ENCODE measurements at places on chromosomes 6 and 20.

GRCh38 chr20:50308513-50309279 is 118.1 kb downstream of the CEBPB start:
- DNase-seq, result peak; percentile 85

DNA sequence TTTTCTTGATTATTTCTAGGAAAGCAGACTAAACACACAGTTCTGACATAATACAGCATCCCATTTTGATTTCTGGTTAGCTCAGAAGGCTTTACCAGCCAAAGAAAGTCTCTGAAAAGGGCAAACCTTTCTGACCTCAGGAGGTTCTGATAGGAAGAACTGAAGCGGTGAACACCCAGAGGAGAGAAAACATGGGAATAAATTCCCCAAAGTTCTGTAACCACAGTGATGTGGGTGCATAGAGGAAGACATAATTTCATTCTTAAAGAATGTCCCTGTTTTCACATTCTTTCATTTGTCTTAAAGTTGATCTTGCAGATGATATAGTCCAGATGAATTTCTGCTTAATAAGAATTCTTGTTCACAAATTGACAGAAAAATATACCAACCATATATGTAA is 60.3 kb downstream of the RSPO3 start:
- DNase-seq, result no peak

DNA sequence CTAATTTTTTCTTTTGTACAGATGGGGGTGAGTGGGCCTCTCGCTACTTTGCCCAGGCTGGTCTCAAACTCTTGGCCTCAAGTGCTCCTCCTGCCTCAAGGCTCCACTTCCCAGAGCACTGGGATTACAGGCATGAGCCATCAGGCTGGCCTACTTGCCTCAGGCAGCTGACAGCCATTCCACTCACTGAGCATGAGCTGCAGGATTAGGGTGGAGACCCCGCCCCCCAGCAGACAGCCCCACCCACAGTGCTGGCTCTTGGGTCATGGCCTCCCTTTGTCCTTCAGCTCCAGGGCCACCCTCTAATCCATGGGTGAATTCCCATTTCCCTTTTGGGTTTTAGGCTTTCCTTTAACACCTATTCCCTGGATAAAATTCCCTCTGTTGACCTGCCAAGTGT is 82.1 kb downstream of the BFSP1 start:
- no peak for DNase-seq

GRCh38 chr6:102407886-102408741 is 1014.6 kb downstream of the GRIK2 start:
- no peak for DNase-seq

GRCh38 chr6:149095842-149096241 is 221.7 kb upstream of the TAB2 start:
- DNase-seq, result no peak

DNA sequence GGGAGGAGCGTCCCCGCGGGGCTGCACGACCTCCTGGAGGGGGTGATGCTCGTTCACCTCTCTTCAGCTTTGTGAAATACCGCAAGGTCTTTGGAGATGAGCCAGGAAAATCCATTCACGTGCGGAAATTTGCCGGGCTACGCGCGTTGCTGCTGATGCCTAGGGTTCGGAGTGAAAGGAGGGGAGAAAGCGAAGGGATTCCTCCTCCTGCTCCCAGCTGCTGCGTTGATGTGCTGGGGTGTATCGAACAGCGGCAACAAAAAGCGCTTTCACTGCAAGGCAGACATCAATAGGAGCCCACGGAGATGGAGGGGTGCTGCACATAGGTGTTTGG is 391 bp upstream of the B3GAT2 start:
- no peak for DNase-seq

GRCh38 chr6:36226438-36227047 is 30.0 kb downstream of the BRPF3 start:
- no peak for DNase-seq

- DNase-seq, result no peak
Measured at GRCh38 chr20:10916312-10916711, 242.5 kb upstream of the JAG1 start.

- DNase-seq, result no peak
Measured at GRCh38 chr6:34992376-34992775, 103.3 kb downstream of the ANKS1A start.

GRCh38 chr6:15491255-15491985 is 171.4 kb downstream of the DTNBP1 start:
- DNase-seq, result peak; percentile 52

DNA sequence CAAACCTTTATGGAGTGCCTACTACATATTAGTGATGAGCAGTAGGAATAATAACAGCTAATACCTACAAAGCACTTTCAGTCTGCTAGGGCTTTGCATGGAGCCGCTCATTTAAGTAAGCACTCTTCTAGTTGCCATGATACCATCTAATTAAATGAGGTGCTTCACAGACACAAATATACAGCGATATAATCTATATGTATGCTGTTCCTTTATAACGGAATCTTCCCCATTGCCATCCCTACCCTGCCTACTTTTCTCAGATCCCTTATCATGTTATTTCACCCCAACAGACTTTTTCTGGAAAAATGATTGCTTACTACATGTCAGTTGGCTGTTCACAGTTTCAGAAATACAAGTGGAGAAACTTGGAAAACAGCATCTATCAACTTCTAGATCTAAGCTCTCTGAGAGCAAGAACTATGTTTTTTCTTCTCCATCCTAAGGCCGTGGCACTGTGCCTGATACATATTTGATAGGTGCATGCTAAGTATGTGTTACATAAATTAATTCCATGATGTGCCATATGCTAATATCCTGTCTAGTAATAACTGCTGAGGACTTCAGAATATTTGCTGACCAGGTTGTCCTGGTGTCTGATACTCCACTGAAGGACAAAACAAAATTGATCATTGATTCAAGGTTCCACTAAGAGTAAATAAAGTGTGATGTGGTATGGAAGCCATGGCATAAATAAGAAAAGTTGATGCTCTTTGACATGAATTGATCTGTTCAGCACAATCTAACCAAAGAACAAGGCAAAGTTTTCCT is 124.6 kb downstream of the GMPR start:
- DNase-seq, result peak; percentile 68

GRCh38 chr6:7540595-7540994 is 876 bp upstream of the DSP start:
- DNase-seq, result no peak

DNA sequence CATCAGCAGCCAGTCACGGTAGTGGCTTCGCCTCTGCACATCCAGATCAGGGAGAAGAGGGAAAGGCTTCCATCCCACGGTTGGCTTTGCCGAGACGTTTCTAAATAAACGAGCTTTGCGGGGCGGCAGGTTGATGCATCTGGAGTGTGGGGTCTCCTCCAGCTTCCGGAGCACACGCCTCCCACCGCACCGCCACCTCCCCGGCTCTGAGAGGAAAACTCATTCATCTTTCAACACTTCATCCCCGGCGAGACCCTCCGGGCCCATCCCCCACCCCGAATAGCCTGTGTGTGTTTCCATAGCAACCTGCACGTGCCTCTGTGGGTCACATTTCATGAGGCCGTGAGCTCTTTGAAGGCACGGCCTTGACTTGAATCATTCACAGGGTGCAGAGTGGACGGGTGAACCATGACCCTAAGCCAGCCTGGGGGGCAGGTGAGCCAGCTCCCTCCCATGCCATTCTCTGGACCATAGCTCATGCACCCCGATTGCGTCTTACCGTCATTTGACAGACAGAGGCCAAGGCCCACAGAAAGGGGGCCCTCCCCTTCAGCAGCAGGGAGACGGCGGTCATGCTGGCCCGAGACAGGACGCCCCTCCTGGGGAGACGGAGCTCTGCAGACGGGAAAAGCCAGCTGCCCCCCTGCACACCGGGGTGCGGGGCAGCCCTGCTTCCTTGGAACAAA is 16.2 kb upstream of the CHRNA4 start:
- peak; percentile 82 for DNase-seq

DNA sequence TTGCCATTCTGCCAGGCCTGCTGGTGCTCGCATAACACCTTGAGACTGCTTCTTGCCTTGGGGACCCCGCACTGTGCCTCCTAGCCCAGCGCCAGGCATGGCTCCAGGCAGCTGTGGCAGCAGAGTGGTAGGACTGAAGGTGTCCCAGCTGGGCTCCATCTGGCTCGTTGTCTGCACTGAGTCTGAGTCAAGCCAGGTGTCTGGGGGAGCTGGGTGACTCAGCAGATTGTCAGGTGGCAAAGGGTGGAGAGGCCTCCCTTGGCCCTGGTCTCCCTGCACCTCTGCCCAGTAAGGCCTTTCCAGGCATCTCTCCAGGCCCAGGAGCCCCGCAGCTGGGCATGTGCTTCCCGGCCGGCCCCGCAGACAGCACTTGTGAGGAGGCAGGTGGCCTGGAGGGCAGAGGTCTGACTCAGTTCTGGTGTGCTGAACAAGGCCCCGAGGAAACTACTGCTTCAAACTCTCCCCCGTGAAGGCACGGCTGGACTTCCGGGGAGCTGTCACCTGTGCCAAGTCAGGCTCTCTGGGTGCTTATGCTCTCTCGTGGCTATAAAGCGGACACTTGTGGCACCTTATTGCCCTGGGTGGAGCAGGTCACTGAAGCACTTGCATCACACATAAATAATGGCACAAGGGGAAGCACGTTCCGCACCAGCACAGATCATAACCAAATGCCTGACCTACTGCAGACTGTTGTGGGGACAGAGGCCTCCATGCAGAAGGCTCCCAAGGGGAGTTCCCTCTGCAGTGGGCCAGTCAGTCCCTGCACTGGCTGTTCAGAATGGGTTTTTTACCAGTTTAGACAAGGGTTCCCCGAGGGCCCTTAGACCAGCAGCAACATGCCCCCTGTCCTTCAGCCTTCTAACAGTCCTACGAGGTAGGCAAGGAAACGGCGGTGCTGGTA is 27.5 kb downstream of the FOXC1 start:
- DNase-seq, result peak; percentile 47

GRCh38 chr6:5498579-5498899 is 237.2 kb downstream of the FARS2 start:
- DNase-seq, result no peak

GRCh38 chr6:133964052-133964451 is 11.0 kb downstream of the TBPL1 start:
- no peak for DNase-seq

DNA sequence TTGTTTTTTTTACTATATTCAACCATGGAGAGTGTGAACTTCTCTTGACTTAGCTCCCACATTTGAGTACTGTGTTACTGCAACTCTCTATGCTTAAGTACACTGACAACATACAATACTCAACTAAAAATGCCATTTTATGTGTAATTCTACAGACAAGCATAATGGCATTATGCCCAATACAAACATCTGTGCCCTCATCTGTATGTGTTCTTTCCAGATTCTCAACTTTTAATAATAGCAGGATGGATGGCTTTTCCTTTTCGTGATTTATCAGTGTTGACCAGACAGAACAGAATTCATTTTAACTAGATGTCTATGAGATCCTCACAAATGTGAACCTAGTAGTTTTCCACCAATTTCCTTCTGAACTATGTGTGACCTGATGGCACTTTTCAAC is 84.2 kb upstream of the MARCKS start:
- DNase-seq, result no peak

- DNase-seq, result no peak
Measured at GRCh38 chr20:17793986-17794385, 94.2 kb downstream of the BANF2 start.

- no peak for DNase-seq
Measured at GRCh38 chr6:36626636-36627035, 32.5 kb downstream of the SRSF3 start.

GRCh38 chr6:163239572-163240340 is 174.8 kb upstream of the QKI start:
- no peak for DNase-seq

GRCh38 chr20:32404017-32404416 is 45.9 kb downstream of the ASXL1 start:
- DNase-seq, result no peak

- no peak for DNase-seq
Measured at GRCh38 chr20:5109276-5109675, 10.5 kb downstream of the PCNA start.

DNA sequence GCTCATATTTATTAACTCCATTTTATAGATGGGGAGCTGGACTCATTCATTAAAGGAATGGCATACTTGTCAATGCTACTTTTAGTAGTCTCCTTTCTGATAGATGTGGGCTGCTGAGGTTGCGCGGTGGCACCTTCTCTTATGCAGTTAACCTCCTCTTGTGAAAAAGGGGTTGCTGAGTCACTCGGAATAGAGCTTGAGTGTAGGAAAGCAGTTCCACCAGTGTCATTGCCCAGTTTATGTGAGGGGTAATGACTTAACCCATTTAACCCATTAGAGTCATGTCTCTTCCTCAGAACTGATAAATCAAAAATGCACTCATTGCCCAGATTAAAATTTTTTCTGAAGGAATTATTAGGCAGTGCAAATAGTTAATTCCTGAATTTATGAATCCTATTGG is 6.3 kb downstream of the MAPK14 start:
- no peak for DNase-seq

DNA sequence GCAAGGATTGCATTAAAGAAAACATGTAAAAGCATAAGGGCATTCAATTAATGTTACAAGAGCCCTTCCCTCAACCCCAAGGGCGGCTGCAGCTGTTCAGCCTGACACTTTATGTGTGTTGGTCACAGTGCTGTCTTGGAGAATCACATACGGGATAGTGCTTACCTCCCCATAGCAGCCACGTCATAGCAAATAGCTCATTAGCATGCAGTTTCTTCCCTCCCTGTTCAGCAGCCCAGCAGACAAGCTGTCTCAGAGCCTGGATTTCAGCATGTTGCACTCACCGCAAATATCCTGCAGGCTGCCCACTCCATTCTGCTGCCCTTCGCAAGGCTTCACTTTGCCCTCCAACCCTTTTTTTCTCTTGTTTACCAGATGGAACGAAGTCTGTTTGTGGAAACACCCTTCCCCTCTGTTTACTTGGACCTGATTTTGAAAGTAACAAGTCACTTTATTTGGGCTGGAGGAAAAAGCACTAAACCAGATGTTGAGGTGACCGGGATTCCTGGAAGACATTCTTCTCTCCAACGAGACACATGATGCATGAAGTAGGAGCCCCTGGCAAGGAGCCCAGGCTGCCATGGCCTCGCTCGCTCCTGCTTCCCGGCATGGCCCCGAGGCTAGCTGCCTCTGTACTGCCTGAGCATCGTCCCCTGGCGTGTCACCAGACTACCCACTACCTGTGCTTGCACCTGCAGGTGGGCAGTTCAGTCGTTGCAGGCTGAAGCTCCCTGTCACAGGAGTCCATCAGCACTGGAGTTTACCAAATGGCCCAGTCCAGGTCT is 151.6 kb upstream of the GMDS start:
- no peak for DNase-seq

DNA sequence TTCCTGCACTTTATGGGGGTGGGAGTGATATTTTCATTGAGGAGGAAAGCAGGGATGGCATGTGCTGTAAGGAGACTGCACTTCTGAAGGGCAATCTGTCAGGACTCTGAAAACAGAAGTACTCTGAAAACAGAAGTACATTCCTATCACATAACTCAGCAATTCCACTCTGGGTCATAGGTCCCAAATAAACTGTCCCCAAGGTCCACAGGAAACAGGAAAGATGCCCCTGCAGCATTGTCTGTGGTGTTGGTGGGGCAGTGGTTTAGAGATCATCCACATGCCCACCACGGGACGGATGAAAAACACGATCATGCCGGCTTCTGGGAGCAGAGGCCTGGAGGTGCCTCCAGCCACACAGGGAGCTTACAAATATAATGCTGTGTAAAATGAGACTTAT is 150.3 kb downstream of the OTOR start:
- DNase-seq, result no peak

- DNase-seq, result peak; percentile 87
Measured at GRCh38 chr6:111759836-111760785, 113.1 kb downstream of the FYN start.

- DNase-seq, result no peak
Measured at GRCh38 chr6:75118925-75119515, 86.8 kb downstream of the COL12A1 start.
